ENCODE measurements at places on chromosomes 5 and 9.

DNA sequence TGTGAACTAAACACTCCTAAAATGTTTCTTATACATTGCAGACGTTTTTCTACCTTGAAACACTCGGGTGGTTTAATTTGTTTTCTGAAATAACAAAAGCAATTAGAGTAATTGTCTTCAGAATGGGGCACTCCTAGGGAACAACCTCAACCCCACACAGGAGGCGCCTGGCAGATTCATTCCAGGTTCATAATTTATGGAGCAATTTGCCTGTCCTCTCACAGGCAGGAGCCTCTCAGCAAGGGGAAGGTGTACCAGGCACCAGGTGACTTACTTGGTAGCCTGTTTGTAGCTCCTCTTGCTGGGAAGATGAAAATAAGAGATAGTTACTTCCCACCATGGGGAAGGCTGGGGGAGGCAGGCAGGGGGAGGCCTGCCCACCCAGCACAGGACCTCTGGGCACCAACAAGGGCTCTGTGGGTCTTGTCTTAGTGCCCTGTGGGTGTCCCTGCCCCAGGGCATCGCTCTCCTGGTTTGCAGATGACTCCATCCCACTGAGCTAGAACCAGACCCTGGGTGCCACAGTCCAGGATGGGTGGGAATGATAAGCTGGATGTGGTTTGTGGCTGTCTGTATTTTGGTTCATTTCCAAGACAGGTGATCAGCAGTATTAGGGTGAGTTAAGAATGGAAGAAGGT, 144.4 kb downstream of the FSTL4 start:
- no peak for DNase-seq

DNA sequence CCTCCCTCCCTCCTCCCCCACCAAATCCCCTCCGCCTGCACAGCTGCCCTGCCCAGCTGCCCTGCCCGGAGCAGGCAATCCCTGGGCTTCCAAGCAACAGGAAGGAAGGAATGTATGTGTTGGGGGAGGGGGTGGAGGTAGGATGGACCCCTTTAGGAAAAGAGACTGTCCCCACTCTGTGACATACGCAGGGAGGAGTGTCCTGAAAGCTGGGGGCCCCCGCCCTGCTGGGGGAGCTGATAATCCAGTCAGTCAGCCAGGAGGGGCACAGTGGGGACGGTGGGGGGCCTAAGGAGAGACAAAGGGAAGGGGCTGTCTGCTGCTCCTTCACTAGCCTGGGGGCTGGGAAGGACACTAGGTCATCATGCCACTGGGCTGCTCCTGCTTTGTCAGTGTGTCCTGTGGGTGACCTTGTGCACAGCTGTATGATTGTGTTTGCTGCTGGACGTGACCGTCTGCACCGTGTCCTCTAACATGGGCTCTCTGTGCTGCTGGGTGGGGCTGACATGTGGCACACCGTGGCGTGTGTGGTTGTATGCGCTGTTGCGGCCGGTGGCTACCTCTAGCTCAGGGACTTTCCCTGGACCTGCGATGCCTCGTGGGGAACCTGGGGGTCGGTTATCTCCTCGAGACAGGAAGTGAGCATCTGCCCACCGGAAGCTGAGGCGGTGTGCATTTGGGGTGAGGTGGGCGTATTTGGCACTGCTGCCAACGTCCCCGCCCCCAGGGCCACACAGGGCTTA, 3.0 kb downstream of the N4BP3 start:
- DNase-seq, result peak; percentile 86

- DNase-seq, result no peak
Measured at GRCh38 chr5:61228691-61229280, 66.5 kb upstream of the SMIM15 start.

- peak; percentile 41 for DNase-seq
Measured at GRCh38 chr5:133746834-133747233, 134.5 kb upstream of the FSTL4 start.

DNA sequence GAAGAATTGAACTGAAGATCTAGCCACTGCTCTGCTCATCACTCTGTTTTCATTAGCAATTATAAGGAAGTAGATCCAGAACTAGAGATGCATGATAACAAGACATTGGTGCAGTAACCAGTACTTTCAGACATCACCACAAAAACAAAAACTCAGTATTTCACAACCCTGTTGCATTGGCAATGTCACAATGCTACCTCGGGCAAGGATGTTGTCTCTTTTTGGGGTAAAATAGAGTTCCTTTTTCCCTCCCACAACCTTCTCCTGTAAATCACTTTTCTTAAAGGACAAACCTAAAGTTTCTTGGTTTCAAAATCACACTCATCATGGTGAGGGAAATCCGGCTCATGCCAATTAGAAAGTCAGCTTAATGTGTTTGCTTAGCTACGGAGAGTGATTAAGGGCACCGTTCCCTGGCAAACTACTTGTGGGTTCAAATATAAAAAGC, 420.1 kb upstream of the MEF2C start:
- no peak for DNase-seq

GRCh38 chr5:82721087-82721410, 356.1 kb downstream of the TMEM167A start:
- DNase-seq, result no peak

- no peak for DNase-seq
Measured at GRCh38 chr9:13144166-13144775, 135.2 kb downstream of the MPDZ start.

GRCh38 chr9:136326761-136327303, 507 bp upstream of the GPSM1 start:
- DNase-seq, result peak; percentile 61

DNA sequence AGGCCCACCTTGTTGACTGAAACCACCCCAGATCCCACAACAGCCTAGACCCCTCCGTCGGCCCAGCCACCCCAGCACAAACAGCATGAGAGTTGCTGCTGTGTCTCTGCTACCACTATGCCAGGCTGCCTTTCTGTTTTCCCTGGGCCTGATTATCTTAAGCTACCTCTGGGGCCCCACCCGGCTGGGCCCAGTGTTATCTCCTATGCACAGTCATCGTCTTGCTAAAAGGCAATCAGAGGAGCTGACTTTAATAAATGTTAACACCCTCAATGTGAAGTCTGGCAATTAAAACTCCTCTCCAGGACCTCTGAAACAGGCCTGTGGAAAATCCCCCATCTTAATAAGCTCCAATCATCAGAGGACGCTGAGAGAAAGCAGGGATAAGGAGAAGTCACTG, 144.9 kb downstream of the FAM114A2 start:
- no peak for DNase-seq

- no peak for DNase-seq
Measured at GRCh38 chr5:35247648-35248034, 17.4 kb upstream of the PRLR start.

GRCh38 chr5:149358868-149359495, 1.1 kb downstream of the PCYOX1L start:
- DNase-seq, result no peak

- DNase-seq, result peak; percentile 79
Measured at GRCh38 chr9:101791938-101792337, 53.5 kb upstream of the GRIN3A start.

DNA sequence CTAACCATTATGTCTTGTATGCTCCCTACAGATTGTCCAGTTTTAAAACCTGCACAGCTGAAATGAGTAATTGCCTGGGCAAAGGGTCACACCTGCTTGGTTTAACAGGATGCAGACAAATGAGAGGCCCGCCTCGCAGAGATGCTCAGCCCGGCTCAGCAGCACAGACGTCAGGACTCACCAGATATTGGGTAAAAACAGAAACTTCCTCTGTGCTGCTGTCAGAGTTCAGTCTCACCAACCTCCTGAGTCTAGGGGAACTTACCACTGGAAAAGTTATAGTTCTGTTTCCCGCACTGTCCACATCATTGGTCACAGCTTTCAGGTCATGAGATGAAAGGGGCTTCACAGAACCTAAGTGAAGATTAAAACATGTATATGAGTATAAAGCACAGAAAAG, 152.5 kb downstream of the ESM1 start:
- no peak for DNase-seq

GRCh38 chr5:160500786-160501779, 79.4 kb downstream of the PTTG1 start:
- DNase-seq, result no peak

DNA sequence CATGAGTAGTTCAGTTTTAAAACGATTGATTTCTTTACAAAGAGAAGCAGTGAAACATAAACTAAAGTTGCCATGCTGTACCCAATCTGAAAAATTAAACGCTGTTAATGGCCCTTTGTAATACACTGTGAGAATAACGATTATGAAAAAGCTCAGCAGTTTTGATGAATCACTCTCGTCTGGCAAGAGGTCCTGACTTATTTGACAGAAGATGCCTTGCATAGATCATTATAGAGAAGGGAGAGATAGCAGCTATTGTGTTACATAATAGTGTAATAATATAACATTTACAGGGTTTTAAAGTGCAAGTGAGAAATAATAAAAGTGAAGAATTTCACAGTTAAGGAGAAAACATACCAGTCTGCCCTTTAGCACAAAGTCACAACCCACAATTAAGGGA, 361.5 kb upstream of the CDH10 start:
- DNase-seq, result no peak

GRCh38 chr5:181188700-181189362, 16.2 kb downstream of the TRIM7 start:
- peak; percentile 92 for DNase-seq

DNA sequence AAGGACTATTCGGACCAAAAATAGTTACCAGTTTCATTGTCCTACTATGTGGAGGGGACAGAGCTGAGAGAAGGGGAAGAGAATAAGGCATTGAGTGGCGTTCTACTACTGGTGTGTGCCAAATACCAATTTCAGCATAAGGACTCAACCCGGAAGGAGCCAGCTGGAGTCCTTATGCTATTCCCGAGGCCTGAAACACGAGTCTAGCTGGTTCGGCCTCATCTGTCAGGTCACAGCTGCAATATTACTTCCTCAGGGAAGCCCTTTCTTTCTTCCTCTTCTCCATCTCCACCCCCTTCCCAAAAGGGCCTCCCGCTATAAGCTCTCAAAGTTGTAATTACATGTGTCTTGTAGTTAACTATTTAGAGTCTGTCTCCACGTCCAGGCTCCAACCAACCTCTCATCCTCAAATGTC, 20.5 kb upstream of the FER start:
- DNase-seq, result peak; percentile 42

DNA sequence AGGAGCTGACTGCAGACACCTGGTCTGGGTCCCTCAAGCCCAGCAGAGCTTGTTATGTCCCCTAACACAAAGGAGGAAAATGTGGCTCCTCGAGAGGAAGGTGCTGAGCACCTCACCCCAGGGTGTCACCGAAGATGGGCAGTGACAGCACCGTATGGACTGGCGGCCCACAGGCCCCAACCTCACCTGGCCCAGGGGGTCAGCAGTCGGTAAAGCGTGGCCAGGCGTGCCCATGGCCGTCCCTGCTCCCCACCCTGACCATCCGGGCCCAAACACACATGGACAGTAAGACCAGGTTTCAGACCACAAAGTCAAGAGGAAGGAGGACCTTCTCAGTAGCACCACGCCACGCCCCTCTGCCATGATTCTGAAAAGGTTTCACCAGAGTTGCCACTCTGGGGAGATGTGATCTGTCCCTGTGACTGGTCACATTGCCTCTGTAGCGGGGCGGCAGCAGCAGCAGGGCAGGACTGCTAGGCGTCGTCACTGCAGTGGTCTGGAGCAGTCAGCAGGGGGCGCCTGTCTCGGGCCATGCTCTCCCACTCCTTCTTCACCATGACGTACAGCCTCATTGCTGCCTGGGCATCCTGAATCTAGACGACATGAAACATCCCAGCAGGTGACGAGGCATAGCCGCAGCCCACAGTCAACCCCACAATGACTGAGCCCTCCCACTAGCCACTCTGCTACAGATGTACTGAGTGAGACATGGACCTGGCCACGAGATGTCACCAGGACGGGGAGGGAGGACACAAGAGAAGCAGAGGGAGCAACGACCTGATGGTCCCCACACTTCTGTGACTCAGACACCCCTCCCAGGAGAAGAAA, 11.1 kb downstream of the REXO4 start:
- peak; percentile 82 for DNase-seq

DNA sequence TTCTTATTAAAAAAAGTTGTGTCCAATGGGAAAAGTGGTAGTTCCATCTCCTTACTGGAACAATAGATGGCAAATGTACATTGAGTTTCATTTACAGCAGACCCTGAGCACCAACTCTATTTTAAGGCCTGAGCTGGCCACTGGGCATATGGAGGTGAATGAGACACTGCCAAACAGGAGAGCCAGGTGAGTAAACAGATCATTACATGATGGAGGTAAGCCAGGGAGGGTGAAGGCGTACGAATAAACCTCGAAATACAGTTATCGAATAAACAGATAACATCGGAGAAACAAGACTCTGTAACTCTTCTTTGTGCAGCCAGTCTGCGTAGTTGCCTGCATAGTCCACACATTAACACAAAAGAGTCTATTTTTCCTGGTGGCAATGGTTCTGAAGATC, 446.4 kb upstream of the KLF4 start:
- no peak for DNase-seq

DNA sequence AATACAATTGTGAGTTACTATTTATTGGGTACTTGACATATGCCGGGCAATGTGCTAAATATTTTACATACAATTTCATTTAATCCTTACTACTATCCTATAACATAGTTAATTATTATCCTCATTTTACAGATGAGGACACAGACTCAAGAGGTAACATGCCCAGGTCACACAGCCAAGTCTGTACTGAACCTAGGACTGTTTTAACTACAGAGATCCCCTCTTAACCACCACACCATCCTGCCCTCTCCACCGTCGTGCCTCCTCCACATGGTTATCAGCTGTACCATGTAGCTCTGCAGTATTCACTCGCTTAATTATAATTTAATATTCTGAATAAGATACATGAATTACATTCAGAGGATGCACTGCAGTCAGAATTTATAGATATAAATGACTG, 5.3 kb downstream of the RAB14 start:
- no peak for DNase-seq

DNA sequence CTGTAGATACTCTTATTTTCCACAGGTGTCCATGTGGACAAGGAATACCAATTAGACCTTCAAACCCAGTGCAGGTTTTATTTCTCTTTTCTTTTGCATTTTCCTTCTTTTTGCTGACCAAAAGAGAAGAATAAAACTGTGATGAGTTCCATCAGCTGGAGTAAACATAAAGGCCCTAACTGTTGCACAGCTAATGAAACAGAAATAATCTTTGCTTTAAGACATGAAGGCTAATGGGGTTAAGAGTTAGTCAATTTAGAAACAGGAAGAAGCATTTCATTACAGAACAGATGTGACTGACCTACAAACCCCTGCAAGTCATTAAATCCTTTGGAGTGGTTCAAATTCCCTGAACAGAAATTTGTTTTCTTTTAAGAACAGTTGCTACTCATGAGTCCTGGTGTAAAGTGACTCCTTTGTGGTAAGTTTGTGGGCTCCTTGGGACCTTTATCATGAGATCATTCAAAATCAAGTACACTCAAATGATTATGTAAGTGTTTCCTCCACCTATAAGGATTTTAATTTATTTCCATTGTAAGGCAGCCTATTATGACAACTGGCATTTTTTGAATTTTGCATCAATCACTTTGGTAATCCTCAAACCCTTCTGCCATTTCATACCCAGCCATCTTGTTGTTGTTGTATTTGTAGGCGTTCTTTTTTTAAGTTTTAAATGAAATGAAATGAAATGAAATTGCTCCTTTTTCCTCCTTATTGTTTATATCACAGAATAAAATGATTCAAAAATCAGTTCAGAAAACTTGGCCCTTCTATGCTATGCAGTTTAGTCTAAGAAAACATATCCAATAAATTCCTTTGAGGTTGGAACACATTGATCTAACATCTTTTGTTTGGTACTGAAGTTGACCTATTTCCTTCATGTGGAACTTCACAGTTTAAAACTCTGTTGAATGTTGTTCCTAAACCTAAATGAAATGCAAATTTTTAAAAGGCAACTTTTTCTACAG, 1.3 kb downstream of the MINAR2 start:
- DNase-seq, result peak; percentile 62

All from SJCRH30 (cell line).